ENCODE measurements at places on chromosomes 6 and 20.

- DNase-seq, result no peak
Observed at GRCh38 chr6:5058254-5058653, 26.9 kb upstream of the PPP1R3G start.

DNA sequence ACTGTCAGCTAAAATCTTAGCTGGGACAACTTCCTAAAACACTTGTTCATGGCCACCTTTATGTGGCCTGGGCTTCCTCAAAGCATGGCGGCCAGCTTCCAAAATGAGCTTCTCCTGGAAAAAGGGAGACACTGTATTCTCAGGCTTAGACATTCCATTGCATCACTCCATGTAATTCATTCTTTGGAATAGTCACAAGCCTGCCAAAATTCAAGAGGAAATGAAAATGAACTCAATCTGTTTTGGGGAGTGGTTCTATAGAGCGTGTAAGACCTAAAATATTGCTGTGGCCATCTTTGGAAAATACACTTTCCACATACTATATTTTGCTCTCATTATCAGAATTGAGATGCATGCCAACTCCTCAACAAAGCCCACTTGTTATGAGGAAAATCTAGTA, 687.0 kb downstream of the KIF16B start:
- no peak for DNase-seq

- DNase-seq, result no peak
Observed at GRCh38 chr6:131372535-131372934, 200.5 kb upstream of the ARG1 start.

DNA sequence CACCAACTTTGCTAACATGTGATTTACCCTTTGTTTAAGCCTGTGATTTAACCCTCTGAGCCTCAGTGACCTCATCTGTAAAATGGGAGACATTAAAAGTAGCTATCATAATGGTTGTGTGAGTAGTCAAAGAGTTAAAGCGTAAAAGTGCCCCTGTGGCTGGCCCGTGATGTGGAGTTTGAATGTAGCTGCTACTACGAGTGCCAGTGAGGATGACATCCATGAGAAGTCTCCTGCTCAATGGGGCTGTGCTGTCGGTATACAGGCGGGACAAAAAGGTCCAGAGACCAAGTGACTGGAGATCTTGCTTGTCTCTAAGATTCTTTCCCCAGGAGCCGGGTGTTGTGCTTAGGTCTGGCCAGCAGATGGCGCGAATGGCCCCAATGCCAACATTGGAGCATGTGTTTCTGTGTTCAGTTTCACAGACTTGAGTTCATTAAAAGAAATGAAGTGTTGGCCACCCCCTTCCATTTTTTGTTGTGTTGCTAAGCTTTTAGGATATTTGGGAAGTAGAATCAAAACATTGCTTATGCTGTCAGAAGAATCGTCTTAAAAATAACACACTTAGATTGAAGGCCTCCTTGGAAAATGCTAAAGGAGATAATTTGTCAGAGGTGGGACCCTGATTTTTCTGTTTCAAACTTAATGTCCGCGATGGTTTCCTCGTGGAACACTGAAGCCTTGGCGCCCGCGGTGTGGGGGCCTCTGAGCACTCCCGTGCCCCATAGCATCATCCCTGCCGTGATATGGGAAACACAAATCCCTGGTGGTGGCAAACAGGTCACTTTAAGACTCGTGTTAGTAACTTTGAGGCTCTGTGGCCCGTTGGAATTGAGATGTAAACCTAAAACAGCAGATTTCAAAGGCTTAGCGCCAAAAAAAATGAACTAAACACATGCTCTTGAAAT, 9.3 kb upstream of the RBM38 start:
- peak; percentile 91 for DNase-seq

DNA sequence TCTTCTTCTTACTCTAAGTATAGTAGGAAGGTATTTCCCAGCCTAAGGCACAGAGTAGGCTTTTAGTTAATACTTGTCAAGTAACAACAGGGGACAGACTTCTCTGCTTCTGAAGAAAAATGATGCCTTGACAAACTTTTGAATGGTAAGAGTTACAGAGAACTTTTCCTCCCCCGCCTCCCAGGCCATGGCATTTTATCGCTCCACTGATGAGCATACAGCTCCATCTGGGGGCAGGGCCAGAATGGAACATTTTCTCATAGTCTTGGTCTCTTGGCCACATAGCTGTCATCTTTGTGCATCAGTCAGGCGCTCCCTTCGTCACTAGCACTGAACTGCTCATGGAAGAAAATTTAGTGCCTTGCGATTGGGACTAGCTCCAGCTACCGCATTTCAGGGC, 1066.8 kb upstream of the CITED2 start:
- DNase-seq, result peak; percentile 84

GRCh38 chr6:39341937-39342336, 19.4 kb upstream of the KCNK16 start:
- no peak for DNase-seq

DNA sequence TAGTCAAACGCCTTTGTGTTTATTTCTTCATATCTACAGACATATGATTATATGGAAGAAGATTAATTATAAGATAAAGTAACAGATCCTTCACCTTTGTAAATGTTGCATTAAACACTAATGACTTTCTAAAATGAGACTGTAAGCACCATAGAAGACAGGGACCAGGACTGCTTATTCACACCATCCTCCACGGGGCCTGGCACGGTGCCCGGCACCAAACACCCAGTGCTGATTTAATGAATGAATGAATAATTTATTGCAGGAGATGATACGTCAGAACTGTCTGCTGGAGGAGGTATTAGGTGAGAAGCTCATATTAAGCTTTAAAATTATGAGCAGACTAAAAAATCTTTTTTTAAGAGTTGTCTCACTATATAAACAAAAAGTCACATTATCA, 88.3 kb downstream of the SLX4IP start:
- no peak for DNase-seq

GRCh38 chr6:90401933-90402830, 105.5 kb upstream of the BACH2 start:
- DNase-seq, result no peak

DNA sequence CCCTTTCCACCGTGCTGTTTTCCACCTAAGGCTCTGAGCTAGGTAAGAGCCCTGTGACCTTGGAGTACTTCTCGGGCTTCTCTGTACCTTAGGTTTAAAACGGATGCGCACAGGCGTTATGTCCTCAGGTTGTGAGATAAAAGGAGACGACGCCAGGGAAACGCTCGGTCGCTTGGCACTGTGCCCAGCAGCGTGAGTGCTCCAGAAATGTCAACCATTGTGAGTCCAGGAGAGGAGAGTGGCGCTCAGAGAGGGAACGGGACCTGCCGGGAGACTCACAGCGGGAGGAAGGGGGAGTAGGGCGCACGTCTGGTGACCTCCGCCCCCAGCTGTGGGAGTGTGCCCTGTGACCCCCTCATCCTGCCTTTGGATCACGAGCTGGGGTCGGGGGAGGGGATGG, 33.8 kb upstream of the SCRT2 start:
- DNase-seq, result peak; percentile 72

DNA sequence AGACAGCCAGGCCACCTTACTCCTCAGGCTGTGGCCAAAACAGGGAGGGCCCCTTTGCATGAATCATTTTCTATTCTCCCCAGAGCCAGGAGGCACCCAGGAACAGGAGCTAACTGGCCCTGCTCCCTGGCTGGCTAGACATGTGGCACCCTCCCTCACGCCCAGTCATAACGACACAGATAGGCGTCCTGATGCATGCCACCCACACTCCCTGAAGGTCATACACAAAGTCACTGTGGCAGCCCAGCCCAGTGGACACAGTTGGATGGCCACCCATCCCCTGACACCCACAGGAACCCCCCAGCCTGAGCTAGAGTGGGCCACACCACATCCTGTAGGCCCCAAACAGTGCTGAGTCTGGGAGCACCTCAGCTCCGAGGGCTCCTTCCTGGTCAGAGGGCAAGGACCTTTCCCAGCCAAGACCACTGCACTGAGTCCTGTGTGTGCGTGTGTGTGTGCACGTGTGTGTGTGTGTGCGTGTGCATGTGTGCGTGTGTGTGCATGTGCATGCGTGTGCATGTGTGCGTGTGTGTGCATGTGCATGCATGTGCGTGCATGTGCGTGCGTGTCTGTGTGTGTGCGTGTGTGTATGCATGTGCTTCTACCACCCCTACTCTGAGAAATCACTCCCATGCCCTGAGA, 21.6 kb downstream of the TFEB start:
- DNase-seq, result no peak

DNA sequence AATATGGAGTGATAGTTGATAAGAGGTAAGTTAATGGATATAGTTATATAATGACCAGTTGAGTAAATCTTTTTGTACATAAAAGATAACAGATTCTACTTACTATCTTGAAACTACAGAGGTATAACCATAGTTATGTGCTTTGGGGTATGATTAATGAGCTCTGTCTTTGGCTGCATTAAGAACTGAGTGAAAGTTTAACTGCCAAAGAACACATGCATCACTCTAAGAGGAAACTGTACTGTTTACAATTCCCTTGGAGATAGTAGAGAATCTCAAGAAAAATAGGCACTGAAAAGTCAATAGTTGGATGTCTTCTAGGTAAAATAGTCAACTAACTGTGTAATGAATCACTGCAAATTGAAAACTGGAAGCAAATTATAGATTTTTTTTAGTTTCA, 1129.5 kb downstream of the EPHA7 start:
- DNase-seq, result no peak

GRCh38 chr6:53605543-53606235, 59.9 kb downstream of the KLHL31 start:
- DNase-seq, result no peak

GRCh38 chr20:25233016-25233772, 14.7 kb upstream of the PYGB start:
- DNase-seq, result peak; percentile 63
